ENCODE measurements at places on chromosomes 6 and 20.

- DNase-seq: no peak
Measured at GRCh38 chr6:6907286-6907685, 200.5 kb upstream of the RREB1 start.

DNA sequence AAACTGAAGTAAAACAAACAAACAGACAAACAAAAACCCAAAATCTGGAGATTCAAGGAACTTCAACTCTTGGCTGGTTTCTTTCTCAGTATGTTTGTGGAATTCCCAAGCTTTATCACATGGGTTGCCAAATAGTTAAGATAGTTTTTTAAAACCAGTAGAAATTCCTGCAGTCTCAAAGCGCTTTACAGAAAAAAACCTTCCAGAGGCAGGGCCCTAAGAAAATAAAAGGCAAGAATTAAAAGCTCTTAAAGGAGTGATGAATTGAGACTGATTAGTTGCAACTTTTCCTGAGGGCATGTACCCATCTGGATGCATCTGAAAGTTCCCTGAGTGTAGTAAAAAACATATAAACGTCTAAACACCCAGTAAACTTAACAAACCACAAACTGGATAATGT is 25.9 kb upstream of the PTCHD4 start:
- no peak for DNase-seq

DNA sequence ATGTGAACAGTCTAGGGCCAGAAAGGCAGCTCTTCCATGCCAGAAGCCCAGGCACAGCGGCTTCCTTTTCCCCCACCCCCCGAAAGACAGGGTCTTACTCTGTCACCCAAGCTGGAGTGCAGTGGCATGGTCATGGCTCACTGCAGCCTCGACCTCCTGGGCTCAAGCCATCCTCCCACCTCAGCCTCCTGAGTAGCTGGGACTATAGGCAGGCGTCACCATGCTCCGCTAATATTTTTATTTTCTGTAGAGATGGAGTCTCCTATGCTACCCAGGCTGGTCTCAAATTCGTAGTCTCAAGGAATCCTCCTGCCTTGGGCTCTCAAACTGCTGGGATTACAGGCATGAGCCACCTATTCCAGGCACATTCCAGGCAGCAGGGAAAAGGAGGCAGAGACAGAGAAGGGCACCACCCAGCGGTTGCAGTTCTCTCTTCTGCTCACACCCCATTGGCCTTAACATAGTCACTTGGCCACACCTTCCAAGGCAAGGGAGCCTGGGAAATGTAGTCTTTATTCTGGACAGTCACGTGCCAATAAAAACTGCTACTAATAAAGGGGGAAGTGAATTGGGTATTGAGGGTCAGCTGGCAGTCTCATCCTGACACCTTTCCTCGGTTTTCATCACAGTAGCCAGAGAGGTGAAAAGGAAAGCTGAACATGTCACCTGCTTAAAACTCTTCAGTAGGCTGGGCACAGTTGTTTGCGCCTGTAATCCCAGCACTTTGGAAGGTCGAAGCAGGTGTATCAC is 205.9 kb downstream of the ZMYND8 start:
- no peak for DNase-seq

DNA sequence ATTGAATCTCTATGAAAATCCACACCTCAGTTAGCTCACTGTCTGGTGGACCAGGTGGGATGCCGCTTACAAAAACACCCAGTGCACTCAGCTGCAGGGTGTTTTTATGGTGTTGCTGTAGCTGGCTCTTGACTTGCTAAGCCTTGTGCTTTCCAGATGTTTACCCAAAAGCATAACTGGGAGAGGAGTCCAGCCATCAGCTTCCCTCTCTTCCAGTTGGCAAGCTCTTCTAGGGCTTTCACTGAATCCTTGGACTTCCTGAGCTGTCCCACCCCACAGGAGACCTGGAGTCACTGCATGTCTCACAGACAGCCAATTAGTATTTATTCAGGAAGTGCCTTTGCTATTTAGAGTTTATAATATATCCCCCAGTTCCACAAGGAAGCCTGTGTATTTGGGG is 210.9 kb downstream of the FNDC1 start:
- no peak for DNase-seq

GRCh38 chr6:157070403-157071107 is 252.8 kb downstream of the TMEM242 start:
- DNase-seq: no peak

GRCh38 chr6:34223381-34223955 is 13.2 kb upstream of the HMGA1 start:
- DNase-seq: no peak

- DNase-seq: no peak
Measured at GRCh38 chr6:18289283-18289682, 25.0 kb upstream of the DEK start.

DNA sequence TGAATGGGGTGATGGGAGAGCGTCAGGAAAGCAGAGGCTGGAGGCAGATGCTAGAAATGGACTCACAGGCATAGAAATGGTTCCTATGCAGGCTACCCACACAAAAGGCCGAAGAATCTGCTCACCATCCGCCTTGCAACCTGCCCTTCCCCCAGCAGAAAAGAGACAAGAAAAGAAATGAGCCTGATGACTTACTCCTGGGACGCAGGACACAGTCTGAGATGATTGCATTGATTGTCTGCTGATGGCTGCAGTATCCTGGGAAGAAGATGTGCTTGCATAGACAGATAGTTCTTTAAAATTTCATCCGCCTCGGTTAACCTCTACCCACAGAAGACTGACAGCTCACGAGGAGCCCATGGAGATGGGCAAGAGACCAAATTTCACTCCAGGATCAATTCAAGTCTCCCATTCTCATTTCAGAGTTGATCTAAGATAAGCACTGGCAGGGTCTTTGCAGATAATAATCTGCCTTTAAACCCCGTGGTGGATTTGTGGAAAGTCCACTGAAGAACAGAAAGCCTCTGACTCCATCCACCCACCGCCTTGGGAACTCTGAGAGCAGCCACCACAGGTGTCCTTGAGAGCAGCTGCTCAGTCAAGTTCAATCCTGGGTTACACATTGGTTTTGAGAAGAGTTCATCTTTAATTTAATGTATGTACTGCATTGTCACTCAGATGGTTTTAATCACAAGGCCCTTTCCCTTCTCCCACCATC is 7.2 kb downstream of the AGPAT4 start:
- DNase-seq: no peak

GRCh38 chr6:1104988-1105670 is 206.8 kb upstream of the FOXQ1 start:
- DNase-seq: no peak

GRCh38 chr20:43755851-43756250 is 29.0 kb upstream of the GTSF1L start:
- DNase-seq: no peak

DNA sequence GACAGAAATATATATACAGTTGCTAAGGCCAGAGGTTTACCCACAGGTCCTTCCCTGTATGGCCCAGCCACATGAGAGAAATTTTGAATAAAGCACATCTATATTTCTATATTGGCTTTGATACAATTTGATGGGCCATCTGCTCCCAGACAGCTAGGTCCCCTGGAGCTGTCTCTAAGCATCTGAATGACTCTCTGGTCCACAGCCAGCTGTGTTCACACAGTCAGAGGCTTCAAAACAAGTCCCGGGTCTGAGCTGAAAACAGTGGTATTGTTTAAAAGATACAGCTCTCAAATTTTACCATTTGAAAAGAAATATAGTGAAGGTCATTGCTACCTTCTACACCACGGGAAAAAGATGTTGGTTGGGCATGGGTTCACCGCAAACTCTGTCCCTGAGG is 161.1 kb downstream of the SLC35B3 start:
- no peak for DNase-seq

DNA sequence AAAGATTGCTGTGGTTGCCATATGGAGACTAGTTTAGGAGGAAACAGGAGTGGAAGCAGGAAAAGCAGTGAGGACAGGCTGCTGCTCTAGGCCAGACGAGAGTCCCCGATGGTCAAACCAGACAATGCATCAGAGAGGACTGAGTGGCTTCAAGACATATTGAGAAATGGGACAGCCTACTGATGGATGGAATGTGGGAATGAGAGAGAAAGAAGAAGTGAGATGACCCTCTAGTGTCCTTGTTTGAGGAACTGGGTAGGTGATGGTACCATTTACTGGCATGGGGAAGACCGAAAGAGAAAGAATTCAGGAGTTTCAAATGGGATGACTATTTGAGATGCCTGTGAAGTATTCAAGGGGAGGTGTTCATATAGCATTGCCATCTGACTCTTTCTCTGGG is 111.8 kb upstream of the LAMP5 start:
- no peak for DNase-seq
